Pons (tissue), 1 donor: ENCODE measurements at places on chromosomes 13 and 19.

DNA sequence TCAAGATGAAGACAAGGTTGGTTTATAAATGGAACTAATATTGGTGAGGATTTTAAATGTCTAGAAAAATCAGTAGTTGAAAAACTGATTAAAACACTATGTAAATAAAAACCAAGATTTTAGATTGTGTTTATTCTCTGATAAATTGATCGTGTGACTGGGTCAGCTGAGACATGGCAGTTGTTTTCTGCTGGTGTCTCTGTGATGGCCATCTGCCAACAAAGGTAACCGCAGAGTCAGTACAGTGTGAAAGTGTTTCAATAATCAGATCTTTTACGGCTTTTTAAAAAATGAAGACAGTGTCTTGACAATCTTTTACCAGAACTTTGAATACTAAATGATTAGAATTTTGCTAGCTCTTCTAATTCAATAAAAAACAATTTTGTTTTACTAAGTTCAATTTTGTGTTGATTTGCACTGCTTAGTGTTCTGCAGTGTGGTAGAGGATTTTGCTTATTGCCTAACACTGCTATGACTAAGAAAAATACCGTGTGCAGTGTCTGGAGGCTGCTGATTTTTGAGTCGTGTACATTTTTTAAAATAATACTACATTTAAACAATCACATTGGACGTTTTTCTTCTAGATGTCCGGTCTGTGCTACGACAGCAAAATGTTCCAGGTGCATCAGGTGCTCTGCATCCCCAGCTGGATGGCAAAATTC lies 32.7 kb upstream of the GPR183 start:
- no peak for DNase-seq

- DNase-seq: no peak
Measured at GRCh38 chr13:98312606-98313005, 135.5 kb upstream of the RNF113B start.

- DNase-seq: peak; percentile 95
Measured at GRCh38 chr13:43804461-43805070, 17.8 kb upstream of the ENOX1 start.

DNA sequence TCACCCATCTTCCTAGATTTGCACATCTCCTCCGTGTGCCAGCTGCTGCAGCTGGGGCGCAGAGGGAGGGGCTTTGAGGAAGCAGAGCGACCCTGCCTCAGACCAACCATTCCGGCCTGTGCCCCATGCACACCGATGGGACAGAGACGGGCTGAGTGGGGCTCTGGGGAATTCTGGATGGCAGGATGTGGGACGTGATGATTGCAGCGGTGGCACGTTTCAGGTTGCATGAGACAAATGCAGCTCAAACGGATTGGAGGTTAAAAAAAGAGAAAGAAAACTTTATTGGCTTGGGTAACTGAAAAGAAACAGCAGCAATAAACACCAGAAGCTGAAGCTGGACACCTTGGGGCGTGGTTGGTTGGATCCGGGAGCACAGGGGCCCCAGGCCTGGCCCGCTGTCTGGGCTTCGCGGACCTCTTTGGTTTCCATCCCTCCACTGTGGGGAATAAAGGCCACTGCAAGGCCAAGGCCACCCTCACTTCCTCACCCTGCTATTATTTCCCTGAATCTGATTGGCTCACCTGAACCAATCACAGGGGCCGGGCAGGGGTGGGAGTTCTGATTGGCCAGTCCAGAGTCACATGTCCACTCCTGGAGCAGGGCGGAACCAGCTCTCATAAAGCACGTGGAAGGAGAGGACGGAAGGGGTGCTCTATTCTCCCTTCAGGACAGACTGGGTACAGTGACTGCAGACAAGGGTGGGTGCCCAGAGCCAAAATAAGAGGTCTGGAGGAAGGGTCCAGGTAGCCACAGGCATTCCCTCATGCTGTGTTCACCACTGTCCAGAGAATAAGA lies 6.1 kb upstream of the ZNF787 start:
- DNase-seq: no peak

DNA sequence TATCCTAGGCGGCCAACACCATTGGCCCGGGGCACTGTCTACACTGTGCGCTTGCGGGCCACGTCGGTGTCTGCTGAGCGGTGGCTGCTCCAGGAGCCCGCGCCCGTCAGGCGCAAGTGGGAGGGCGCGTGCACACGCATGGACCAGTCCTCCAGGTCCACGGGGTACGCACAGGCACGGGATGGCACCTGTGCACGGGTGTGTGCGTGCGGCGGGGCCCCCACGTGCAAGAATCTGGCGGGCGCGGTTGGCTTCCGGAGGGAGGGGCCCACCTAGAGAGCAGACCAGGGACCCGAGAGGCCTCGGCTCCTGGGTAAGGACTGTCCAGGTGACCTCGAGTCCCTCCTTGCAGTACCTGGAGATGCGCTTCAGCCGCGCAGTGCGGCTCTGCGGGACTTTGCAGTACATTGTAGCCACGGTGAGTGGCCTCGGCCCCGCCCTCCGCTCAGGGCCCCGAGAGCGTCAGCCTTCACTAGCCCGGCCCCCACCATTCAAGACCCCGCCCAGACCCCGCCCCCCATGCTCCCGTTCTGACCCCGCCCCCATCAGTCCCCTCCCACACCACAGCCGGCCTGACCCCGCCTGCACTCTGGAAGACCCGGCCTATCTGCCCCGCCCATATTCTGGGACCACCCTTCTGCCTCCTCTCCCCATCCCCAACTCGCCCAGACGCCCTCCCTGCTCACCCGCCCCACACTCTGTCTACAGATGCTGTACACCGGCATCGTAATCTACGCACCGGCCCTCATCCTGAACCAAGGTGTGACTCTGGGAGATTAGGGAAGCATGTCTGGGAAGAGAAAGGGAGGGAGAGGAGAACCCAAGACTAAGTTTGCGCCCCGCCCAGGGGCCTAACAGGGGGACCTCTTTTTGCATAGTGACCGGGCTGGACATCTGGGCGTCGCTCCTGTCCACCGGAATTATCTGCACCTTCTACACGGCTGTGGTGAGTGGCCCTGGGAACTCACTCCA lies 2.3 kb downstream of the SLC5A5 start:
- DNase-seq: no peak

GRCh38 chr19:47729799-47730520 lies 15.4 kb upstream of the NOP53 start:
- DNase-seq: no peak

DNA sequence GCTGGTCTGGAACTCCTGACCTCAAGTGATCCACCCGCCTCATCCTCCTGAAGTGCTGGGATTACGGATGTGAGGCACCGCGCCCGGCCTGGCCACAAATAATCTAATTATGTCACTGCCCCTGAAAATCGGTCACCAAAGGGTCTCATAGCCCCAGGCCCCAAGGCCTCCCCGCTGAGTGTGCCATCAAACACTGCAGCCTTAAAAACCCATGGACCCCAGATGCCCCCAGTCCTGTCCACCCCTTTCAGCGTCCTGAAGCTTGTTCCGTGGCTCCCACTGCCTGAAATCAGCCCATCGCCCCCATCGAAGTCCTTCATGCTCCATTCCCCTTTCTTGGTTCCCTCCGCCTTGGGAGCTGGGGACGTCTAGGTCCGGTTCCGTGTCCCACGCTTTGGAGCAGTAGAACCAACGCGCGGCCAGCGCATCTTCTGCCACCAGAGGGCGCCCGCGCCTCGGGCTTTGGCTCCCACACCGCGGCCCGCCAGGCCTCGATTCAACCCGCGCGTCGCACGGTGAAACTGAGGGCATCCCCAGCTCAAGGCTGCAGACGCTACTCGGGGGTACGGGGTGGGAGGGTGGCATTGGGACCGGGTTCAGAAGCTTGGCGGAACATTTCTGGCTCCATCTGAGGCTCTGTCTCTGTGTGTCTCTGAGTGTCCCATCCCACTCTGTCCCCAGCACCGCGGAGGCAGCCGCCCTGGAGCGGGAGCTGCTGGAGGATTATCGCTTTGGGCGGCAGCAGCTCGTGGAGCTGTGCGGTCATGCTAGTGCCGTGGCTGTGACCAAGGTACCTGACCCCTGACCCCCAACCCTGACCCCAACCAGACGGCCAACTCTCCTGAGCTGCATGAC lies 3.5 kb downstream of the YJEFN3 start:
- DNase-seq: peak; percentile 57

DNA sequence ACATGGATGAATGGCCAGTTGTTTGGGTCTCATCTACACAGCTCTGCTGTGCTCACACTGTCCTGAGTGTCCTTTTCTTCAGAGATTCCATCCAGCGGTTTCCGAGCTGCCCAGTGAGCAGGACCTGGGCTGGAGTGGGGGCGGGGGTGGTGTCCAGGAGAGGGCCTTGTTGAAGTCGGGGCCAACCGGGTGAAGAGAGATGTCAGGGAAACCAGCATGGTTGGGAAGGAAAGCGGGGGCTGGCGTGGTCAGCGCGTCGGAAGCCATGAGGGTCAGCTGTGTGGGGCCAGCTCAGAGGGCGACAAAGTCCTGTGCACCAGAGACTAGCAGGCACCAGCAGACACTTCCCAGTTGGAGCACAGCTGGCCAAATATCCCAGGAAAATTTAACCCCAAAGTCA lies 37.8 kb upstream of the SOX1 start:
- DNase-seq: no peak
